ENCODE measurements at places on chromosomes 4 and X. TPM values are rescaled to one million over a fixed set of nuclear protein-coding genes. Genes with fewer than 3 reads are reported as not detected.

The DCAF4L1 gene
- total RNA-seq, result 0.15 TPM

- DNase-seq, result no peak
These were observed 23.7 kb downstream of the DOK7 start for GRCh38 chr4:3486541-3487540.

- no peak for DNase-seq
These were observed 33.3 kb downstream of the CLDN22 start for GRCh38 chr4:183286590-183287308.

- DNase-seq, result no peak
These were observed 330.2 kb downstream of the HS3ST1 start for GRCh38 chr4:11098461-11098860.

GRCh38 chr4:102022343-102022742, 231.8 kb downstream of the BANK1 start:
- no peak for DNase-seq
